ENCODE measurements at places on chromosomes 7 and 10.

DNA sequence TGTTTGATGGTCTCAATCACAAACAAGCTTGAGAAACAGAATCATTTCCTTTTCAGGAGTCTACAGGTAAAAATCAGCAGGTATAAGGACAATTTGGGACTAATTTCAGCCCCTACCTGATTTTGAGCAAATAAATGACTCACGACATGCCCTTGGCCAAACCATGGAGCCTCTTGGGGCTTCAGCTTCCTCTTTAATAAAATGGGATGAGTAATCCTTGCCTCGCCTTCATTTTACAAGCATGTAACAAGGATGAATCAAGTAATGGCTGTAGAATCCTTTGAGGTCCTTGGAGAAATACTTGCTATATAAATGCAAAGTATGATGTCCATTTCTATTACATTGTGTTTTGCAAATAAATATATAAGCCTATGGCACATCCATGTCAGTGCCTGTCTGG lies 212.8 kb upstream of the PODXL start:
- DNase-seq = no peak

DNA sequence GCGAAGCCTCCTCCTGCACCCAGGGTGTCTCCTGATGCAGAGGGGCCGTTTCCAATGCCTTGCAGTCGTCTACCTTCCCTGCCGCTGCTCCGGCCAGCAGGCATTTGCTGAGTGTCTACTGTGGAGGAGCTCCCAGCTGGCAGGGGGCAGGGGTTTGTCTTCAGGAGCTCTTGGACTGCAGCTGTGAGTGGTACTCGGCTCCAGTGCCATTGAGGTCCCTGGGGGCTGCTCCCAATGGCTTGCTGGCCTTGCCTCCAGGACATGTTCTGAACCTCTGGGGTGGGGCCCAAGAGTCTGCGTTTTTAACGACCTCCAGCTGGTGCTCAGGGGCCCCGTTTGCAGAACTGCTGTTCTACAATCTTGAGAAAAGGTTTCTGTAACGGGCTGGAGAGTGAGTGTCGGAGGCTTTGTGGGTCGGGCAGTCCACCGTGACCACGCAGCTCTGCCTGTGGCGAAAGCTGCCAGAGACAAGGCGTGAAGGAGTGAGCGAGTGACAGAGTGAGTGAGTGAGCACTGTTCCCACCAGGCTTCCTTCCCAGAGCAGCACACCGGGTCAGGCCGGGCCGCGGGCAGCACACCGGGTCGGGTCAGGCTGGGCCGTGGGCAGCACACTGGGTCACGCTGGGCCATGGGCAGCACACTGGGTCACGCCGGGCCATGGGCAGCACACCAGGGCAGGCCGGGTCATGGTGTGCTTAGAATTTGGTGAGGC lies 520.2 kb downstream of the PTPRN2 start:
- DNase-seq = no peak

DNA sequence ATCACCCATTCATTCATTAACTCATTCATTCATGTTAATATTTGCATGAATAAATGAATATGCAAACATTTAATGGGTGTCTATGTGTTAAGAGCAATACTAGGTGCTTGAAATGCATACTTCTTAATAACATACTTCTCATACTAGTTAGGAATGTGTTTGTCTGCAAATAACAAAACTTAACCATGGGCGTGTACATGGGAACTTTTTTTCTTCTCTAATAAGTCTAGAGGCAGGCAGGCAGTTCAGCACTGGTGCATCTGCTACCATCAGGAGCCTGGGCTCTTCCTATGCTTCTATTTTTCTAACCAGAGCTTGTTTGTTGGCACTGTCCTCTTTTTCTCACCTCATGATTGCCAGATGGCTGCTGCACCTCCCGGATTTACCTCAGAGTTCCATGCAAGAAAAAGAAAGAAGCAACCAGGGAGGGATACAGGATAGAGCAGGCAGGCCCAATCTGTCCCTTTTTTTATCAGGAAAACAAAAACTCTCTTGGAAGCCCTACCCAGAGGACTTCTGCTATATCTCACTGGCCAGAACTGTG lies 22.7 kb downstream of the CDHR3 start:
- no peak for DNase-seq

GRCh38 chr10:26679588-26679987 lies 17.9 kb upstream of the PDSS1 start:
- no peak for DNase-seq

DNA sequence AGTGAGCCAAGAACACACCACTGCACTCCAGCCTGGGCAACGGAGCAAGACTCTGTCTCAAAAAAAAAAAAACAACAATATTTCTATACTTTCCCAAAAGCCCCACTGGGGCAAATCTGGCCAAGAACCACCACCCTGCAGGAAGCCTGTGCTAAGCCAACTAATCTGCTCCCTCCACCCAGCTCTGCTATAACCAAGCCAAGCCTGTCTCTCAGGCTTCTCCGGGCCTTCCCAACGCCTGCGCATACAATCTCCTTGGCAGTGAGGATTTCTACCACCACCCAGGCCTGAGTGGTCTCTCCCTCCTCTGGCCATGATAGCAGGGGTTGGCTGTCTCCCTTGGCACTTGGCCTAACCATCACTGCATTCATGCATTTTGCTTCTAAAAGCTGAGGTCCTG lies 14.2 kb downstream of the DDX56 start:
- DNase-seq = no peak

- DNase-seq = no peak
Measured at GRCh38 chr10:14617852-14618251, 156.8 kb downstream of the FAM107B start.

All from NK-92 treated with Interleukin-12 subunit alpha and Interleukin-12 subunit beta, amount 100 ng/mL, for 24 hours (cell line).